Metanephros (tissue), 2 donors: ENCODE measurements at places on chromosomes 13 and 19. TPM values are rescaled to one million over a fixed set of nuclear protein-coding genes. Genes with fewer than 3 reads are reported as not detected.

PSG11 gene
- total RNA-seq, result not detected

GPC5 gene
- 3.6 TPM for total RNA-seq

MAP2K2 gene
- 99.1 TPM for total RNA-seq

OR7C1 gene
- under 0.01 TPM for total RNA-seq

ONECUT3 gene
- not detected for total RNA-seq

DLL3 gene
- total RNA-seq, result 0.35 TPM

HIPK4 gene
- 0.06 TPM for total RNA-seq

TMEM255B gene
- 5.5 TPM for total RNA-seq

HRC gene
- 28.8 TPM for total RNA-seq

NUDT19 gene
- total RNA-seq, result 11.6 TPM

LILRA2 gene
- total RNA-seq, result 1.1 TPM

SERTM1 gene
- total RNA-seq, result 0.18 TPM

LRRC8E gene
- 2.7 TPM for total RNA-seq

CRLF1 gene
- total RNA-seq, result 1.2 TPM

SIGLECL1 gene
- total RNA-seq, result not detected

ZNF888 gene
- 15.1 TPM for total RNA-seq

DPF1 gene
- total RNA-seq, result 0.64 TPM

IL27RA gene
- 7.2 TPM for total RNA-seq

SOX1 gene
- total RNA-seq, result not detected

B3GNT3 gene
- 7.4 TPM for total RNA-seq

SIGLEC14 gene
- total RNA-seq, result 1.6 TPM
